ENCODE measurements at places on chromosomes 2 and 18.
A peak's percentile ranks its signal among the peaks of the same experiment; 100 is the strongest.

DNA sequence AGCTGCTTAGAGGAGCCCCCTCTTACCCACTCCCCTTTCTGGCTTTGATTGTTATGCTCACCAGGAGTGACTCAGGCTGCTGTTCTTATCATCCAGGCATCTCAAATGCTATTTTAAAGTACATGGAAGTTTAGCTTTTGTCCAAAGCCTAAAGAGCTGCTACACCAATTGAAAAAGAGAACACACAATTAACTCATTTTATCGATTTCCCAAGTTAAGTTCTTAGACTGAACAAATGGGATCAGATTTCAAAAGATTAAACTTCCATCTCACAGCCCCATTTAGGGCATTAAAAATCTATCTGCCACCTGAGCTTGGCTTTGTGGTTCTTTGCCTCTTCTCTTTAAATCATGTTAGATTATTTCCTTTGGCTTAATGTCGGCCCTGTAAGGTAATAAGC is 81.2 kb downstream of the MYO5B start:
- no peak for DNase-seq

- DNase-seq, result peak; percentile 62
Observed at GRCh38 chr2:65040400-65041261, 15.6 kb upstream of the CEP68 start.

DNA sequence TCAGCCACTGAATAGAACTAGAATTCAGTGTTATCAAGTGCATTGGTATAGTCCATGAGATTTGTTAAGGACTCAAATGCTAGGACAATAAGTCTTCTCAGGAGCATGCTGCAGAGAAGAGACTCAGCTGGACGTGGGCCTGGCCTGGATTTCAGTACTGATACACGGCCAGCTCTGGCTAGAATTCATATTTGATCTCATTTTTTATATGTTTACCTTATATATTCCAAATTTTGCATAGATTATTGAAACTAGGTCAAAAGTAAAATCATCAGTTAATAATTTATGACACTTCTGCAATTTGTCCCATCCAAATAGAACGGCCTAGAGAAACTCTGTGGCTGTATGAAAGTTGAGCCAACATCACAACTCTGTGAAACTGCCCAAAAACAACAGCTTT is 262.0 kb downstream of the DLGAP1 start:
- DNase-seq, result no peak

- DNase-seq, result no peak
Observed at GRCh38 chr2:10132996-10133647, 10.6 kb downstream of the RRM2 start.

- DNase-seq, result peak; percentile 85
Observed at GRCh38 chr2:105261061-105261460, 19.5 kb downstream of the GPR45 start.

DNA sequence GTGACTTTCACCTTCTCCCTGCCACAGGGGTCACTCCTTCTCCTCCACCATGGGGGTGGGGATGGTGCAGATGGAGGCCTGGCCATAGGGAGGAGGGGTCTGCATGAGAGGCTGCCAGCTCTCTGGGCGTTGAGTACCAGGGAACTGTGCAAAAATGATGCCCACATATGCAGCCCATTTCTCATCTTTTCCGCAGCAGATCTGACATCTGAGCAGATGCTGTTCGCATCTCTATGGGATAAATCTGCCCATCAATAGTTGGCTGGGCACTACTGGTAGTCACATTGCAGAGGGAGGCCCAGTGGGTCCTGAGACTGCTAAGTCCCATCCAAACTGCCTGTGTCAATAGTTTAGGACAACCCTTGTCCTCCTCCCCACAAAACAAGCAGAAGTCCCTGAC is 45.9 kb upstream of the LGALSL start:
- no peak for DNase-seq

DNA sequence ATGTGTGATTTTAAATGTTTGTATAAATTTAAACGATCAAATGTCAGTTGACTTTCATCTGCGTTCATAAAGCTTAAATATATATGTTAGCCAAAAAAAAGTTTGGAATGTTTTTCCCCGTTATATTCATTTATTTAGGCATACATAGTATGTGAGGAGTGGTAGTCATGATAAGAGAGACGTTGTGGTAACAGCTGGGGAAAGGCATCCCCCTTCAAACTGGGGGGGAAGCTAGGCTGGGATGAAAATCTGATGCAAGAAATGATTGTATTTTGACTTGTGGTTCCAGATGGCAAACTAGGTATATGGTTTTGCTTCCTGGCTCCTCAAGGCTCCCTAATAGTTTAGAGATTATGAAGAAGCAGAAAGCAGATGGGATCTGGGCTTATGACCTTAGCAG is 30.1 kb downstream of the ITGA6 start:
- DNase-seq, result peak; percentile 11

- DNase-seq, result no peak
Observed at GRCh38 chr2:106843001-106843909, 42.7 kb downstream of the ST6GAL2 start.

- no peak for DNase-seq
Observed at GRCh38 chr2:72914206-72914559, 3.1 kb upstream of the EMX1 start.

DNA sequence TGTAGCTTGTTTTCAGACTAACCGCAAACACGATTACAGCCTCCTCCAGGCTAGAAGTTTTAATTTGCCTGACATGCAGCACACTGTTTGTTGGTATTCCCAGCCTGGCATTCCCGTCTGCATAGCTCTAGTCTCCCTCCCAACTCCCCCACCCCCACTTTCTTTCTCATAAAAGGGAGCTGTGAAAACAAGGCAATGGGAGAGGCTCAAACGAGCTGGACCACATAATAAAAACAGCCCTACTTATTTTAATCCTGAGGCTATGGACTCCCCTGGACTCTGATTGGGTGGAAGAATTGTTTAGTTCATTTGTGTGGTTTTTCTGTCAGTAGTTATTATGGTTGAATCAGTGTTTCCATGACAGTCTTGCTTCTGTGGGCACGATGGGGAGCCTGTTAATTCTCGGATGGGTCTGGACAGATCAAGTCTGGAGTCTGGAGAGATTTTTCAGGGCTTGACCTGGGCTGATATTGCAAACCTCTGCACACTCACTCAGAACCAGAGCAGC is 1.2 kb downstream of the STON1 start:
- no peak for DNase-seq

DNA sequence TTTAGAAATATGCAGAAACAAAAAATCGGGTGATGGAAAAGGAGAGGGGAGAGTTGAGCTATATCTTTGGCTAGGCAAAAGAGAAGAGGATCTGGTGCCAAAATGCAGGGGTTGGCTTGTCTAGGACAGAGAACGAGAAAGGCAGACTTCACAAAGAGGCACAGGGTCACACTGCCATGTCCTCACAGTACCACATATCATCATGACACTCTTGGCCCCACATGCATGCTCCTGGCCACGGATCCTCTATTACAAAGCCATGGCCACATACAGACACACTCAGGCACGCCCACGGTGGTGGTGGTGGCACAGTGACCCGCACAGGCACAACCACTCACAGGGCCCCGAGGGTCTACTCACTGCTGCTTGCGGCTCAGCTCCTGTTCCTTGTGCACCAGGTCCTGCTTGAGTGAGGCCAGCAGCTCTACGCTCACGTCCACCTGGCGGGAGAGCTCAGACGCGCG is 15.9 kb downstream of the FBXO41 start:
- no peak for DNase-seq

GRCh38 chr2:130899306-130899705 is 62.6 kb downstream of the ARHGEF4 start:
- DNase-seq, result no peak

DNA sequence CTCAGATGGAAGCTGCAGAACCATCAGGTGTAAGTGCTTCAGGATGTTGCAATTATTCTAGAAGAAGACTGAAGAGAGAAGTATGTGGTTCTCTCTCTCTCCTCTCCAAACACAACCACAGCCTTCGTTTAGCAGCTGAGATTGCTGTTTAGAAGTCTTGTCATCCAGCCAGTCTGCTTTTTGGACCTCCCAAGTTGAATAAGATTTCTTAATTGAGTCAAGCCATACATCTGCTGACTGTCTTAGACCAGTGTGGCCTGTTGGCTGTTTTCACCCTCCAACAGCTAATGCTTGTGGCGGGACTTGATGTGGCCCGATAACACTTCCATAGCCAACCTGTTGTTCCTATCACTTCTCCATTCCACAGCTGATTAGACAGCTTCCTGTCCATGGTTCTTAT is 91.3 kb upstream of the TMEM17 start:
- DNase-seq, result peak; percentile 49

GRCh38 chr2:167933097-167933814 is 314.1 kb downstream of the STK39 start:
- DNase-seq, result no peak

GRCh38 chr18:60892441-60892840 is 440.8 kb upstream of the CDH20 start:
- no peak for DNase-seq

- no peak for DNase-seq
Observed at GRCh38 chr2:181312515-181312927, 144.7 kb upstream of the ITGA4 start.

GRCh38 chr2:29632018-29632417 is 289.4 kb downstream of the ALK start:
- DNase-seq, result no peak

- DNase-seq, result no peak
Observed at GRCh38 chr2:240135706-240136012, 446 bp downstream of the COPS9 start.

GRCh38 chr2:164145093-164145987 is 409.5 kb upstream of the FIGN start:
- DNase-seq, result peak; percentile 15

DNA sequence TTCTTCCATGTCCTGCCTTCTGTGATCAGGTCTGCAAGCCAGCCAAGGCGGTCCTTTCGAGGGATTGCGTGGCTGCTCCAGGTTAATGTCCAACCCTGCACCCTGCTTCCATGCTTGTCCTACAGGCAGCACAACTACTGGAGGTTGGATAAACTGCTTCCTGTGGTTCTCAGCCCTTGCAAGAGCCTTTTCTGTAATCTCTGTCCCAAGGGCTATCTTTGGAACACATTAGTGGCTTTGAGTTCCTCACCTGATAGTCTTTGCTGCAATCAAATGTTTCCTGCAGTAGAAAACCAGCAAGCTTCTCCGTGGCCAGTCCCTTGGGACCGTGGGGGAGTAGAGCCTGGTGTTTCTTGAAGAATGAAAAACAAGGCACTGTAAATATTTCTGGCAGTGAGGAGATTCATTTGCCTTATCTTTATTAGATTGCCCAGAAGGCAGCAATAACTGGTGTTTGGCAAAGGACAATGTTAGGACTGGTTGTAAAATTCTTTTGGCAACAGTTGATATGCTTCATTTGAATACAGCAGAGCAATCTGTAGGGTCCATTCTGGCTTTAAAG is 214.4 kb downstream of the FHOD3 start:
- DNase-seq, result no peak

DNA sequence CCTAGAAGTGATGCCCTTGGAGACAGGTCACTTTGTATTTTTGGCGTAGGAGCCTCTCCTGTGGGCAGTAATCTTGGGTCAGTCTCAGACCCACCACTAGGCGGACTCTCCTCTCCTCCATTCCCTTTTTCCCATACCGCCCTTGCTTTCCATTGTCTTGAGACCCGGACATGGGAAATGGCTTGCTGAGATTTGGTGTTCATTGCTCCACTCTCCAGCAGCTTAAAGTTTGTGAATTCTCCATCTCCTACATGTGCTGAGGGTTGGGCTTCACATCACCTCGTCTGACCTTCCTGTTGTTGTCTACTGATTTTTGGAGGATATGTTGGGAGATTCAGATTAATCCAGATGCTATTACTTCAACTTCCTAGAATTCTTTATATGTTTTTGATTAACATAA is 159.2 kb upstream of the RAB12 start:
- DNase-seq, result no peak

- no peak for DNase-seq
Observed at GRCh38 chr2:176544557-176544956, 275.3 kb downstream of the MTX2 start.

DNA sequence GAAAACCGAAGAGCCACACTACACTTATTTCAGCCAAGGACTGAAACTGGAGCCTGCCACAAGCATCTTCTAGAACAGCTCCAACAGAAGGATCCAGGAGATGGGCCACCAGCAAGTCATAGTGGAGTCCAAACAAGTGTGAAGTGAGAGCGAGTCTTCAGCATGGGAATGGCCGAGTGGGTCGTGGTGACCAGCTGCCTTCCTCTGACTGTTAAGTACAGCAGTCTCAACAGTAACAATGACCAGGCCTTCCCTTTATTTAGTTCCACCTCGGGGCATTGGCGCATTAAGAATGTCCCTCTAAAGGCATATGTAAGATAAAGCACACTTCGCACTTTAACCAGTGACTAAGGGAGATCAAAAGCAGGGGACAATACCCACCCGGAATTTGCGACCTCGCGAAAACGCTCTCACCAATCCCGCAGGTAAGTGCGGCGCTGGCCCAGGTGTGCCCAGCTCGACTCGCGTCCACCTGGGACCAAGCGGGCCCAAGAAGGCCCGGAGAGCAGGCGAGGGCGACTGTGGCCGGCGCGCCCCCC is 1.1 kb downstream of the L3MBTL4 start:
- DNase-seq, result no peak

DNA sequence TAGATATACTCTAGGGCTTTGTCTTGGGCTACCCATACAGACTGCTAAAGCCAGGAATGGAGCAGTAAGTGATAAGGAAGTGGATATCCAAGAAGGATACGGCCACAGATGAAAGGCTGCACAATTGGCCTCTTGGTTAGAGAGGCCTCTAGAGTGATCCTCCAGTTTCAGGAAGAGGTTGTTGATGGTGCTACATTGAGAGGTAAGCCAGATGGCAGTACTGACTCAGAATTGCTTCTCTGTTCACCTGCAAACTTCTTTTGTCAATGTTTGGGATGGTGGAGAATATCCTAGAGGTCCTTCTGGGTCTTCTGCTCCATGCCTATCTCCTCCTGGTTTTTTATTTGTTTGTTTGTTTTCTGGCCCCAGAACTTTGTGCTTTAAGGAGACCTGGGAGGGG is 226.8 kb upstream of the LRRTM1 start:
- DNase-seq, result no peak

DNA sequence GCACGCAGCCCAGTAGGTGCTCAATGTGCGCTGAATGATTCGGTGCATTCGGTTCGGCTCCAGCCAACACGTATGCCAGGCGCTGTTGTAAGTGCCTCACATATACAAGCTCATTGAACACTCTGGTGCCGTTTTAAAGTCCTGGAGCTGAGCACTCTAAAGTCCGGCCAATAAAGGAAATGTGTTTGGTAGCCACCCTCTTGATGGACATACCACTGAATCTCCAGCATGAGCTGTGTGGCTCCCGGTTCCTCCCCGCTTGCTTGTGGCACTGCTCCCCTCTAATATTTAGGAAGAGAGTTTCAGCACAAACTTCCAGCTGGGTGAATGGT is 112.1 kb downstream of the MCFD2 start:
- DNase-seq, result no peak

DNA sequence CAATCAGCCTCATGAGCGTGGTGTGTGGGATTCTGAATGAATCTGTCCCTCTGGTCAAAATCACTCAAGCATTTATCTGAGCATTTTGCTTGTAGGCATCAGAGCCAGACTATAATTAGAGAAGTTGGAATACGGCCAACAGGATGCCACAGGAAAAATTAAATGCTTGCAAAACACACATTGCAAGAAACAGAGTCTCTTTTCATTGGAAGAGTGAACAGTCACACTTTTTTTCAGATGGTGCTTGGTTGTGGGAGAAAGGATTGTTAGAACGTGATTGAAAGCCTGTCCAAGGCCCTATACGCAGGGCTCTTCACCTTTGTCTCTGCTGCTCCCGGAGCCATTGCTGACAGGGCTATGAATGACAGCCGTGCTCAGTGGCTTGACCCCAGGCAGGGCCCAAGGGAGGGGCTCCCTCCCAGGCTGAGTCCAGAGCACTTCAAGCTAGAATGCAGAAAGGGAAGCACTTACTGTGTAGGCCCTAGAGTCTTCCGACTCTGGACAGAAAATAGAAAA is 59.8 kb downstream of the SNTG2 start:
- no peak for DNase-seq

- DNase-seq, result no peak
Observed at GRCh38 chr2:205129531-205129930, 552.8 kb upstream of the NRP2 start.

All from AG04450 (cell line).